ENCODE measurements at places on chromosomes 6 and 20.

DNA sequence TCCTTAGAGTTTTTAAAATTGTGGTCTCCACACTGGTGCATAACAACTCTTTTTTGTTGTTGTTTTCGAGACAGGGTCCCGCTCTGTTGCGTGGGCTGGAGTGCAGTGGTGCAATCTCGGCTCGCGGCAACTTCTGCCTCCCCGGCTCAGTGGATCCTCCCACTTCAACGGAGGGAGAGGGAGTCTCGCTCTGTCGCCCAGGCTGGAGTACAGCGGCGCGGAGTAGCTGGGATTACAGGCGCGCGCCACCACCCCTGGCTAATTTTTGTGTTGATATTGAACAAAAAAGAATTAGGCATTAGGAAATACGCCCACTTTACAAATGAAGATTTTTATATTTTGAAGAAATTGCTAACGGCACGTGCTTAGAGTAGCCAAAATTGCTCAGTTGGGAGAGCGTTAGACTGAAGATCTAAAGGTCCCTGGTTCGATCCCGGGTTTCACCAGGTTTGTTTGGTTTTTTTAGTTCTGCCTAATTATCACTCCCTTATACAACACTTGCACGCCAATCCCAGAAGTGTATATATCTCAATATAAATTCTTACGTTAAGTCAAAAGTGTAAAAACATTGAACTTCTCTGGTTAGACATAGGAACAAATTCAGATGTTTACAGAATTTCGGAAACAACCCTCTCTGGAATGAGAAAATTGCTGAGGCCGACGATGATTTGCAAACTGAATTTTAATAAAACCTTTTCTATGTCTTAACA lies 159.6 kb downstream of the TRIM27 start:
- DNase-seq: no peak

DNA sequence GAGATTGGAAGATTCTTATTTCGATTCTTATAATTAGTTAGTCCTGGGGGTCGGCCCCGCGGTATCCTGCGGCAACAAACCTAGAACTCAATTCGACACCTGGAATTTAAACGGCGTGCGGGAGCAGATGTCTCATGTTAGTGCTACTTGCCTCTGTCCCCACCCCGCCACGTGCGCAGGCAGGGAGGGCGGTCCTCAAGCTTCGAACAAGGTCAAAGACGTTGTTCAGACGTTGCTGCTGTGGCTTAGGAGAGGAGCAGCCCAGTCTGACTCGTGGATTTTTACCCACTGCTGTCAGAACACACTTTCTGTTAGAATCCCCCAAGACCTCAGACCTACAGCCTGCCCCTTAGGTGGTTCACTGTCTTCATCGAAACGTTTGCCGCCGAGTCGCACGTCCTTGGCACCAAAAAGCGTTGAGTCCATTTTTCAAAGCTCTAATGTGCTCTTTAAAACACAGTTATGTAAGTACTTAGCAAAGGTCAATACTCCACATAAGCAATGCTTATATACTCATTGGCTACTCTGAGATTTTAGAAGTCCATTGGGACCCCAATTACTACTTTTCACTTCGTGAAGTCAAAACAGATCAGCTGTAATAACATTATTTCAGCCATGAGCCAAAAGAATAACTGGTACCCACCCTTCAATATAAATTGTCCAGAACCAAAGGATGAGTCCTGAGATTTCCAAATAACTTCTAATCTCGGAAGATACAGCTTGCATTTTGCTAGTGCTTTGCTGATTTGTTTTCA lies 2.7 kb upstream of the C6orf62 start:
- DNase-seq: no peak

DNA sequence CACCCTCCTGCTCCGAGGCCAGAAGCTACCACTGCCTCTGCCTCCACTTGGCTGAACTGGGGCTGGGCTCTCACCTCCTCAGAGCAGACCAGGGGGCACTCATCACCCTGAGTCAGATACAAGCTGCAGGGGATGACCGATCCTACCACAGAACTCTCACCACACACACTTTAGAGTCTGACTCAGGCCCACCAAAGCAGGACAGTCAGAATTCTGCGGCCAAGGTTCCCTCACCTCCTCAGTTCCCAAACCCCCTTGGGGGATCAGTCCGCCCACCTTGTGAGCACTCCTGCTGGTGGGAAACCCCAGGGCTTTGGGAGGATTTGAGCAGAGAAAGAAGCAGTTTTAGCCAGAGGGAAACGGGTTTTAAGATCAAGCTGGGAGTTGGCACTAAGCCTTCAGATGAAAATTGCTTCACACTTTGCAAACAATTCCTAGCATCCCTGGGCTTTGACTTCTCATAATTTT lies 587.8 kb upstream of the JAG1 start:
- peak; percentile 73 for DNase-seq

- DNase-seq: no peak
Observed at GRCh38 chr6:151349651-151350270, 41.6 kb downstream of the ZBTB2 start.

DNA sequence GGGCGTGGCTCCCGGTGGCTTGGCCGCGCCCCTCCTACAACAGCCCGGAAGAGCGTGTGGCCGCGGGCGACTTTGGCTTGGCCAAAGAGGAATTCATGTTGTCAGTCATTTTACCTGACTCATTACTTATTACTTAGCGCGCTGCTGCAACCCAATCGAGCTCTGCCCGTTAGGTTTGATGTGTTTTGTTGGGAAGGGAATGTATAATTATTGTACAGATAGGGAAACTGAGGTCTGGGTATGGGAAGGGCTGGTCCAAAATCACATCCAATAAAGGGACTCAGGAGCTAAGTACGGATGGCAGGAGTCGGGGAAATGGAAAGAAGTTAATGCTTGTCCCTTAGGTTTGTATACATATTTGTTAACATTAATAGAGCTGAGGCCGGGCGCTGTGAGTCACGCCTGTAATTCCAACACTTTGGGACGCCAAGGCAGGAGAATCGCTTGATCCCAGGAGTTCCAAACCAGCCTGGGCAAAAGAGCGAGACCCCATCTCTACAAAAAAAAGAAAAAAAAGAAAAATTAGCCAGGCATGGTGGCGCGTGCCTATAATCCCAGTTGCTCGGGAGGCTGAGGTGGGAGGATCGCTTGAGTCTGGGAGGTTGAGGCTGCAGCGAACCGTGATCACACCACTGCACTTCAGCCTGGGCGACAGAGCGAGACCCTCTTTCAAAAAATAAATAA lies 639 bp upstream of the ZNF335 start:
- peak; percentile 93 for DNase-seq

GRCh38 chr20:44460795-44461141 lies 14.9 kb upstream of the TTPAL start:
- DNase-seq: no peak

DNA sequence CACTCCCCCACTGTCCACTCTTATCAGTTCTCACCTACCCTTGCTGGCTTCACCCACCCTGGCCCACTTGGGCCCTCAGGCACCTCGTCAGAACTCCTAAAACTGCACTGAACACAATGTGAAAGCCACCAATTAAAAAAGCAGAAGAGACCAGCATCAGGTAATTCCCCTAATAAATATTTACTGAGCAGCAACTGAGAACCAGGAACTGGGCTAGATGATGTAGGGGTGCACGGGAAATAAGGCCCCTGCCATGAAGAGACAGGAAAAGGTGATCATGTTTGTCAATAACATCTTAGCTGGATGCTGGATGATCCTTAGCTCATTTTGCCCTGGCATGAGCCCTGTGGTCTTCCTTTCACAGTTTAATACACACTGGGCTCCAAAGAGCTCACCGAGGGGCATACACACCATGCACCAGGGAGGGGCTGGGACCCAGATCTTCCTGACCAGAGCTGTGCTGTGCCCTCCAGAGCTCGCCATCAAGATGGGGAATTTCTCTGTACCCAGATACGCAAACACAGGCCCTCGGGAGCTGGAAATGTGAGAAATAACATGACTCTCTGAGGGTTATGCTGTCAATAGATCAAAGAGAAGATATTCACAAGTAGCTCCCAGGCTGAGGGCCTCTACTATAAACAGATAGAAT lies 113.6 kb upstream of the SLC22A16 start:
- DNase-seq: no peak

- DNase-seq: peak; percentile 91
Observed at GRCh38 chr6:97282726-97283617, at the start of gene MMS22L. MMS22L (minus strand) TSS chr6:97283216; CDS start chr6:97282477, 739 bp downstream.

GRCh38 chr6:52664991-52665686 lies 5.8 kb upstream of the TMEM14A start:
- peak; percentile 36 for DNase-seq

DNA sequence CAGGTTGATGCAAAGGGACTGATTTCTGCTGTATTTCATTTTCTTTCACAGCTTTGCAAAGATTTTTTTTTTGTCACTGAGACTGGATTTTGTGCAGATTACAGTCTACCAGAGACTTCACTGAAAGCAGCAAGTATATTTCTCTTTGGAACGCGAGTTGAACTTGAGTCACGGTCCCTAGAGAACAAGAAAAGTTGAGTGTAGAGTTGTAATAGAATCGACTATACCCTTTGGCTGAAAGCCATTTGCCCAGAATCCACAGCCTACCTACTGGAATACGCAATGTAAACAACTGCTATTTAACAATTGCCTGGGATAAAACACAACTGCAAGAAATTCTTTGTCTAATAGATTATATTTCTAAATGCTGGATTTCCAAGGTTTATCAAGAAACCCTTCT lies 520.6 kb downstream of the HDGFL1 start:
- no peak for DNase-seq

- DNase-seq: no peak
Observed at GRCh38 chr6:145006914-145007313, 721.8 kb downstream of the UTRN start.

- no peak for DNase-seq
Observed at GRCh38 chr20:57161478-57162361, 104.7 kb downstream of the BMP7 start.

- DNase-seq: no peak
Observed at GRCh38 chr6:43170417-43170930, 595 bp upstream of the SRF start.

DNA sequence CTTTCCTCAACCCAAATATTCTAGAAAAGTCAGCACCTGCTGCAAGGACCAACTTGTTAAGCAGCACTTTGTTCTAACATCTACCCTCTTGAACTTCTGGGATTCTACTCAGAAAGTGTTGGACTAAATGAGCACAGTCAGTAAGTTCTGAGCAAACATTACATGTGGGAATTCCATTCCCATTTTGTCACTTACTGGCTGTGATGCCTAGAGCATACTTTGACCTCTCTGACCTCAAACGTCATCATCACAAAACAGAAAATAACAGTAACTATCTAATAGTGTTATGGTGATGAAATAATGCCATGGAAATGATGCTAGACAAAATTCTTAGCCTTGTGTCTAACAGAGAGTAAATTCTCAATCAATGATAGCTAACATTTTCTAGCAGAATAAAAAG lies 829.4 kb downstream of the EPHA7 start:
- no peak for DNase-seq

GRCh38 chr6:97288188-97288587 lies 5.2 kb upstream of the MMS22L start:
- DNase-seq: no peak

DNA sequence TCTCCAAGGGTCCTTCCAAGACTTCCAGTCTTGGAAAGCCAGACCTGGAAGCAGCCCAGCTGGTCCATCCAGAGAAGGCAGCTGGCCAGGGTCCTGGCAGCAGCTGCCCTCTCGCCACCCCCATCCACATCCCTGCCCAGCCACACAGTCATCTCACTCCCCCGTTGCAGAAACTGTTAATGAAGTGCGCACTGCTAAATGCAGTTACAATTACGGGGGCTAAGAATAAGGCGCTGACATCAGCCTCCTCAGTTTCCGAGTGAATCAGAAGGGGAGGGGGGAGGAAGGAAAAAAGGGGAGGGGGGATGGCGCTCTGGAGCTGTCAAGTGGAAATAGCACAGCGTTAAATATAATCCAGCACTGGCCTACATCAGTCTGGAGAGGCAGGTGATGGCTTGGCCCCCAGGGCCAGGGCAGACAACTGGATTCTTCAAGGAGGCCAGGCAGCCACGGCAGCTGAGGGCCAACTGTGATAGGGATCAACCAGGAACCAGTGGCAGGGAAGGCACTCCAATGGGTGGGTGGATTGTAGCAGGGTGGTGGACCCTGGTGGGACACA lies 6.9 kb downstream of the RIMS4 start:
- DNase-seq: peak; percentile 23

GRCh38 chr6:45807311-45808041 lies 208.2 kb downstream of the CLIC5 start:
- no peak for DNase-seq

- no peak for DNase-seq
Observed at GRCh38 chr6:101668496-101669030, 275.1 kb downstream of the GRIK2 start.

GRCh38 chr20:51461306-51461705 lies 81.2 kb downstream of the NFATC2 start:
- DNase-seq: no peak

DNA sequence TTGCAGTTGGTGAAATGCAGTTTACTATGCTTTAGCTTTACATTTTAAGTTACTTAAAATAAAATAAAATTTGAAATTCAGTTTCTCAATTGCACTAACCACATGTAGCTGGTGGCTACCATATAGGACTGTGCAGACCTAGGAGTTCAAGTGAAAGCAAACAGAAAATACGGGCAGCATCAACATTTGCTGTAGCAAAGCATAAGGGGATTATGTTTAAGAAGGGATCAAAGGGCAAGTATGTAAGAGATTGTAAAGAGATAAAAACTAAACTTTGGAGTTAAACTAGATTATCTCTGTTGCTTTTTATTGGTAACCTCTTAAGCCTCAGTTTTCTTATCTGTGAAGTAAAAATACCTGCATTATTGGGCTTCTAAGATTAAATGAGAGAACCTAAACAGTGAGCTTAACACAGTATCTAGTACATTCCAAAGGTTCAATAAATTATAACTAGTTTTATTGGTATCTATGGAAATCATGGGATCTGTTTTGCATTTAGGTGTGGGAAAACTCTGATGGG lies 81.2 kb downstream of the SPTLC3 start:
- DNase-seq: no peak

GRCh38 chr20:8803065-8803464 lies 265.8 kb upstream of the PLCB4 start:
- no peak for DNase-seq

DNA sequence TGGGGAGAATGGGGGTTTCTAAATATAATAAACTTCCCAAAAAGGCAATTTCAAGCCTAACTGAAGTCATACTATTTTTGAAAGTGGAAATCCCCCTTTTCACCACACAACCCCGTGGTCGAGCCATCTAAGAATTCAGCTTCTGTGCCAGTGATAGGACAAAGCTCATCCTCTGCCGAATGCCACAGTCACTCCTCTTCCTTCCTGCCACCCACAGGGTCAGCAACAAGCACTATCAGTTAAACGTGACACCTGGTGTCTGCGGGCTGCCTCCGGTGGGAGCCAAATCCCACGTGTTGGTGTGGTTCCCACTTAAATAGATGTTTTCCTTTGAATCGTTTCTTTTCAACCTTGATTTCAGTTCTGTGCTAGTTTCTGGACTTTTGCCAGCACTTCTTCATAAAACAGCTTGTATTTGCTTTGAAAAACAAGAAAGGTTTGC lies 60.7 kb downstream of the TNFAIP3 start:
- DNase-seq: peak; percentile 4

All from MG63 (cell line).